ENCODE measurements at places on chromosomes 16 and 17.

DNA sequence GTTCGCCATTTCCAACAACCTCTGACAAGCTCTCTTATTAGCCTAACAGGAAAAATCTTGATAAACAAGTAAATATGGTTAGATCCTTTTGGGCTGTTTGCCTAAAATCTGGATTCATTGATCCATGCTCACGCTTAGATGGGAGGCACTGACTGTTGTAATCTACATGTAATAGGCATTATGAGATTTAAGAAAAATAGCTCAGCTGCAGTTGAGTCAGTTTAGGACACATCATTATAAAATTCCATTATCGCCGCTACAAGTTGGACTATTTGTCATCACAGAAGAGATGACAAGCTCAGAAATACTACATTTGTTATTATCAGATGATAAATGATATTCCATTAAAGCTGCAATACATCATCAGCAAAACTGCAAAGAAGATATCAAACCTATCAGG, 524.0 kb downstream of the TOX3 start:
- no peak for DNase-seq

DNA sequence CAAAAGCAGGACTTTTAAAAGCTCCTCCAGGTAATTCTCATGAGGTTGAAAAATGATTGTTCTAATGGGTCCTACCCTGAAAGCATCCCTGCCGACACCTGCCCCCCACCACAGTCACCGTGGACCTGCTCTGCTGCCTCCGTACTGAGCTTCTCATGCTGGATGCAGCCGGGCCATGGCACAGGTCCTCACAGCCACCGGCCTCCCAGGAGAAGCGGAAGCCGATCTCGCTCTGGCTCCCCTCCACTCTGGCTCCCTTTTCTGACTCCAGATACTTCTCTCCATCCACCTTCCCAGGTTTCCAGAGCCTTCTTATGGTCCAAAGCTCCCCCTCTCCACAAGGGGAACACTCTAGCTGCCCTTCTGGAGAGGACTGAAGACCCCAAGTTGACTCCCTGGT, 10.2 kb downstream of the RPRML start:
- no peak for DNase-seq

- DNase-seq: no peak
Observed at GRCh38 chr17:329784-330420, 22.7 kb downstream of the RPH3AL start.

GRCh38 chr16:10564591-10564990, 15.8 kb downstream of the EMP2 start:
- DNase-seq: no peak

DNA sequence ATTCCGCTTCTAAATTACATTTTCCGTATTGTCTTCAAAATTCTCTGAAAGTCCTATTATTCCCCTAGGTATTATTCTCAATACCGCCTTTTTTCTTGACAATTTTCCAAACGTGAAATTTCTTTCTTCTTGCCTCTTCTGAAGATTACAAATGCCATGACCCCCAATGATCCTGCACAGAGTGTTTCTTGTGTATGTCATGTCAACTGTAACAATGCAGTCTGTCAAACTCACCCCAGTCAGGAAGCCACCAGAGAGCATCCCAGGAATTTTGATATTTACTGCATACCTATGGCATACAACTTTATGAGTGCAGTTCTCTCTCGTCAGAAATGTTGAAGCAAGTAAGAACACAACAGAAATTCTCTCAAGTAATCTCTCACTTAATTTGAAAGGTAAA, 847.3 kb upstream of the CDH8 start:
- no peak for DNase-seq

DNA sequence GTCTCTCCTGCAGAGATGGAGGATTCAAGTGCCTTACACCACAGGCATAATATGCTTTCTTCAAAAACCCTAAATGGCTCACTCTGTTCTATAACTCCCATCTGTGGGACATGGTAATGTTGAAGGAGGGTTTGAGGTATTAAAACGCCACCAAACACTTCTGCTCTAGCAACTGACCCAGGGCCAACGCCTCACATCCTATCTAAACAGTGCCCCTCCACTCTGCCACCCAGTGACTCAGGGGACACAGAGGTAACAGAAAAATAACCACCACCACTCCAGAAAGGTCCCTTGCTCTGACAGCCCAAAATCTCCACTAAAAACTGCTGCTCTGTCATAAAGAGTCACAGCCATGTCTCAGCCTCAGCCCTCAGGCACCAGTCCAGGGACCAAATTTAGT, 17.7 kb downstream of the NPRL3 start:
- no peak for DNase-seq

DNA sequence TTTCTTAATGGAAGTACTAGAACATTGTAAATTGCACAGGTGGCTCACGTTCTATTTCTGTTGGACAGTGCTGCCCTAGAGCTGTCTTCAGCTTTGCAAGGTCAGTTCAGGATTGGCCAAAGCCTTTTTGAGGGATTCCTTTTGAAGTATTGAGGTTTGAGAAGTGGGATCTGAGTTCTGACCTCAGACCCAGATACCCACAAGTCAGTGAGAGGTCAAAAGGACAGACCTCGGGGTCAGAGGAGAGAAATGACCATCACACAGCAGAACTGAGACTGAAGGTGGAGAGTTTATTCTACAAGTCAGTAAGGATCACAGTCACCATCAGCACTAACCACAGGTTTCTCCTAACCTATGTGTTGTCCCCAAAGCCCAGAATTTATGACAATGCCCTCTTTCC, 1.7 kb downstream of the ACSM5 start:
- no peak for DNase-seq

DNA sequence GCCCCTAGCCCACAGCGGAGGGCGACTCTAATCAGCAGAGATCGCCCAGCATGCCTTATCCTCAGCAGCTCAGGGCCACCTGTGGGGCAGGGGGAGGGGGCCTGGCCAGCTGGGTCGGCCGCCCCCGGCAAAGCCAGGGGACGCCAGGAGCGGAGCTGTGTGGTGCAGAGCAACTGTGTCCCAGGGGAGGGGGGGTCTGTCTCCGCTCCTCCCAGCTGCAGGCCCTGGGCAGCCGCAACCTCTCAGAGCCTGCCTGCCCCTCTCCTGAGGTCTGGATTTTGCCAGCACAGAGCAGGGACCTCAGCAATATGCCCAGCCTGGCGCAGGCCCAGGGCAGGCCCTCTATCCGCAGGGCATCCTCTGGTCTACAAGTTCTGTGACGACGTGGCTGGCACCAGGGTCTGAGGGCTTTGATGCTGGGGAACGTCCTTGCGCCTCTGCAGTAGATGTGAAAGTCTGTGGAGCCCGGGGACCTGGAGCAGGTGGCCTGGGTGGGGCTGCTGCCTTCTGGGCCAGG, 36.5 kb upstream of the SLC38A10 start:
- DNase-seq: peak; percentile 75

DNA sequence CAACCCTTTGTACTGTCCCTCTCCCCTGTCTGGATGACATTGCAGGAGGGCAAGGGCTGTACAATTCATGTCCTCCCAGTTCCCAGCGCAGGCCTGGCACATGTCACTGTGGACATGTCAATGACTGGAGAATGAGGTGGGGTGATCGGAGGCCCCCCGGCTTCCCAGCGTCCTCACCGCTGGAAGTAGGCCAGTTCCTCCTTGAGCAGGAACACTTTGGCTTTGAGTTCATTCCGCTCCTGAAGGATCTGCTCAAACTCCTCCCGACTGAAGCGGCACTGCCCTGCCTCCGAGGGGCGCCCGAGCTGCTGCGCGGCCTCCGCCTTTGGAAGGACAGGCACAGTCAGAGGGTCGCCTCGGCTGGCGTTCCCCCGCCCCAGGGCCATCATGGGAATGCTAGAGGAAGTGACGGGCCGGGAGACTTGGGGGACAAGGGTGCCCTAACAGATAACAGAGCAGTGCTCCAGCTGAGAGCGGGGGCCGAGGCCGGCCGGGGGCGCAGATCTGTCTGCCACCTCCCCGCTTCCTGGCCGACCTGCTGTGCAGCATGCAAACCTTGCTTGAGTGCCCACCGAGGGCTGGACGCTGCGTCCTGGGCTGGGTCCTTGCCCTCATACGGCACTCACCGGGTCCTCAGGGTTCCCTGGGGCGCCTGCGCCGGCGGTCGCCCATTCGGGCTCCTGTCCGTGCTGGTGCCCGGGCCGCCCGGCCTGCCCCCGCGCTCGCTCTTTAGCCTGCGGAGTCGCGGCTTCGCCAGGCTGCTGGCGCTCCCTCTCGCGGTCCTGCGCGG, 1.3 kb downstream of the RILP start:
- DNase-seq: no peak

- DNase-seq: no peak
Observed at GRCh38 chr17:78224231-78225087, 7.0 kb upstream of the TMEM235 start.

- no peak for DNase-seq
Observed at GRCh38 chr16:12796498-12796897, 7.2 kb downstream of the CPPED1 start.

DNA sequence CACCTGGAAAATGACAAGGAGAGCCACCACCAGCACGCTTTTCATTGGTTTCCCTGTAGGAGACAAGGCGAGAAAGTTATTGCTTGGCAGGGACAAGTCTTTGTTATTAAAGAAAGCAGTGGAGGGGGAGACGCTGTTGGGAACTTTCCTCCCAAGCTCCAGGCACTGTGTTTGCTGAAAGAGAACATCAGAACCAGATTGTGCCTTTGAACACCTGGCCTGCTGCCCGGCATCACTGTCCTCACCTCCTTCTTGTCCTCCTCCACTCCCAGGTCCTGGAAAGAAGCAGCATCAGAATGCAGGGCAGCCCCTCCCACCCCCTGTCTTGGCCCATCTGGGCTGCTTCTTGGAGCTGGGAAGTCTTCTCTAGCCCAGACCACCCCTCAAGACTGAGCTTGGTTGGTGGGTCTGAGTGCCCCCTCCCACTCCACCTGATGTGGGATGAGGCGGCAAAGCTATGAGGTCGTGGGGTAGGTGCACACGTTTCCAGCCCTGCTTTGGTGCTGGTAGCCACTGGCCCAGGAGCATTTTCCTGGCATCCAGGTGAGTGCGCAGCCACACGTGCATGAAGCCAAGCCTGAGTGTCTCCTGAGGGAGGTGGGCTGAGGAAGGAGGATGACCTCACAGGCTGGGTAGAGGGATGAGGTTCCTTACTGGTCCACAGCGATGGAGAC, 6.2 kb downstream of the CCR7 start:
- no peak for DNase-seq

DNA sequence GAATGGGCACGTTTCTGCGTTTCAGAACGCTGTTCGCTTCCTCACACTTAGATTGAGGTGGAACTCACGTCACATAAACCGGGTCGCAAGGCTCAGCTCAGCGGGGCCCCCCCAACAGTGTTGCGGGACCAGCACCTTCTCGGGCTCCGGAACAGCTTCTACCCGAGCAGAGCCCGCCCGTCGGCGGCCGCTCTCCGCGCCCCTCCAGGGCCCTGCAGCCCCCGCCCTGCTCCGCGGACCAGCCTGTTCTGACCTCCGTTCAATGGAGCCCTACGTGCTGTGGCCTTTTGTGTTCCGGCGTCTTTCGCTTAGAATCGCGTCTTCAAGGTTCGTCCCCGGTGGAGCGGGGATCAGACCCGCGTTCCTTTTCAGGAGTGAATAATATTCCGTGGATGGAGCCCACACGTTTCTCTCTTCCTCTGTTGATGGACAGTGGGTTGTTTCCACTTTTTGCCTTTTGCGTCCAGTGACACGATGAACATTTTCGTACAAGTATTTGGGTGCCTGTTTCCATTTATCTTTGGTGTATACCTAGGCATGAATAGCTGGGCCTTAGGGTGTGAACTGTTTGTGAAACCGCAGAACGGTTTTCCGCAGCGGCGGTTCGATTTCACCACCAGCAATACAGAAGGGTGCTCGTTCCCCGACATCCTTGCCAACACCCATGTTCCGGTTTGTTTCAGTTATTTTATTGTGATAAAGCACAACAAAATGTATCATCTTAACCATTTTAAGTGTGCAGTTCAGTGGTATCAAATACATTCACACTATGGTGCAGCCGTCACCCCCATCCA, 2.3 kb upstream of the SLC22A31 start:
- no peak for DNase-seq

Data from SK-N-DZ (cell line).